Muscle of arm (tissue), 14 donors: ENCODE measurements at places on chromosomes 2 and 18. TPM values are rescaled to one million over a fixed set of nuclear protein-coding genes. Genes with fewer than 3 reads are reported as not detected.

The ARHGAP28 gene
- polyA plus RNA-seq = not detected

The LRP1B gene
- polyA plus RNA-seq = 2.2 TPM

The VWA3B gene
- 1.5 TPM for polyA plus RNA-seq

The GPD2 gene
- 12.3 TPM for polyA plus RNA-seq

The WDR7 gene
- polyA plus RNA-seq = 12.8 TPM

The DTNA gene
- 108 TPM for polyA plus RNA-seq

- no peak for DNase-seq
These were observed 117.7 kb upstream of the ACVR1C start for GRCh38 chr2:157746234-157746950.

- no peak for DNase-seq
These were observed 479.2 kb downstream of the RIT2 start for GRCh38 chr18:42636309-42636708.

GRCh38 chr18:43078478-43079092, 36.9 kb downstream of the RIT2 start:
- no peak for DNase-seq

DNA sequence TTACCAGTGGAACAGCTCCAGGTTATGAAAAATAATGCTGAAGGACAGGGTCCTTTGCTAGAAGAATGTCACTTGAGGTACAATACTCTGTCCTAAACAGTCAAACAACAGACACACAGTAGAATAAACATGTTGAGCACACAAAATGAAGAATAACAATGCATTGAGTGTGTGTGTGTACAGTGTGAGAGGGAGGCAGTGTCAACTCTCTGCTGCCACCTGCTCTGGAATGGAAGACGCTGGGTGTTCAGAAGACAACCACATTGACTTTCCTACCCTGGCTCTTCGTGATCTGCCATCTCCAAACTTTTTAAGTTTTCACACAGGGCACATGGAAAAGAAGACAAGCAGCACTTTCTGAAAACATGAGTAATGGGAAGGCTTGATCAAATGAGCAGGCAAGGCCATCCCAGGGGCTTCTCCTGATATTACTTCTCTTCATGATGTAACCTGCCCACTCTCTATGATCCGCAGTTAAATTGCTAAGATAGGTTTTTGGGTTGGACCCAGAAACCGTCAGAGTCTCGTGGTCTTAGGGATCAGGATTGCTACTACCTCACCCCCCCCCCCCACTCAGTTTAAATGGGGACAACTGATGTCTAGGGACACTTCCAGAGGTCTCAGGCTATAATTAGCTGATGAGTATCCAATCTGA, 533.2 kb upstream of the TNP1 start:
- DNase-seq = no peak

DNA sequence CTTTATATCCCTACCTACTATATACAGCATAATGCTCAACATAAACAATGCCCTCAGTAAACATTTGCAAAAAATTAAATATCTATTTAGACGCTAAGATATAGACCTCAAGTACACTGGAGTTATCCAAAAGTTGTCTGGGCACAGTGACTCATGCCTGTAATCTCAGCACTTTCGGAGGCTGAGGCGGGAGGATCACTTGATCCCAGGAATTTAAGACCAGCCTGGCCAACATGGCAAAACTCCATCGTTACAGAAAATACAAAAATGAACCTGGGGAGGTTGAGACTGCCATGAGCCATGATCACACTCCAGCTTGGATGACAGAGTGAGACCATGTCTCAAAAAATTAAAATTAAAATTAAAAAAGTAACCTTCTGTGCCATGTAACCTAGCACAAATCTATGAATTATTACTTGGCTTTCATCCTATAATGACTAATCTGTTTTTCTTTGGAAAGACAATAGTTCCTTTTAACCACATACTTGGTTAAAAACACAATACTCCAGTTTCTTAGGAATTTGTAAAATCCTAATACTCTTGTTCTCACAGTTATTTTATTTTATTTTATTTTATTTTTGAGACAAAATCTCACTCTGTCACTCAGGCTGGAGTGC, 6.7 kb upstream of the TNFAIP6 start:
- no peak for DNase-seq

DNA sequence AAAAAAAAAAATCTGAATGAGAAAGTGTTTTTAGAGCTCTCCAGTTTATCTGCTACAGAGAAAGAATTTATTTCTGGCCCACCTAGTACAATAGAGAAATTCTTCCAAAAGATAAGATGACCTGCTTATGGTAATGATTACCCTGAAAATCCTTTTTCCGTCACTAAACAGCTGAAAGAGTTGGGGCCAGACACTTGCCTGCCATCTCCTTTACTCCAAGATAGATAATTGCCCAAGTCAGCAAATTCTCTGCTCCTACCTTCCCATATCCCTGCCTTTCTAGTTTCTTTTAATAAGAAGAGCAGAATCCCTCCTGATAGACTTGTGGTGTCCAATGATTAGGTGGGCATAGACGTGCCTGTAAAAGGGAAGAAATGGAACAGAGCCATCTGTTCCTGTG, 28.1 kb downstream of the EIF4E2 start:
- no peak for DNase-seq

GRCh38 chr2:28528206-28528605, 32.3 kb downstream of the PLB1 start:
- DNase-seq = peak; percentile 7

GRCh38 chr2:202141329-202141947, 68.4 kb downstream of the KIAA2012 start:
- no peak for DNase-seq

DNA sequence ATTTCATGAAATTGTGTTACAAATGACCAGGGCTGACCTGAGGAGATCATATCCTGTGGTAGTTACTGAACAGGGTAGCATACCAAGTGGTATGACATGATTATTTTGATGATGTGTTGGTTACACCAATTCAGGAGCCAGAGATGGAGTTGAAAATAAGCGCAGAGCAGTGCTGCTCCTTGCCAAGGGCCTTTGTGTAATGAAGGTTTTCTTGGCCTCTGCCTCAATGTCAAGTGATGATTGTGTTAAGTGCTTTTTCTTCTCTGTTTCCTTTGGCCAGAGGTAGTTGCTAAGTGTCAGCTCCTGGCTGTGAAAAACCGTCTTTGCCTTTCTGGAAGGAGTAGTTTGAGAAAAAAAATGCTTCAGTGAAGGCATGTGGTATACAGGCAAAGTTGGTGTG, 131.2 kb downstream of the CERS6 start:
- DNase-seq = no peak

GRCh38 chr18:79944126-79944731, 7.2 kb downstream of the SLC66A2 start:
- DNase-seq = no peak

DNA sequence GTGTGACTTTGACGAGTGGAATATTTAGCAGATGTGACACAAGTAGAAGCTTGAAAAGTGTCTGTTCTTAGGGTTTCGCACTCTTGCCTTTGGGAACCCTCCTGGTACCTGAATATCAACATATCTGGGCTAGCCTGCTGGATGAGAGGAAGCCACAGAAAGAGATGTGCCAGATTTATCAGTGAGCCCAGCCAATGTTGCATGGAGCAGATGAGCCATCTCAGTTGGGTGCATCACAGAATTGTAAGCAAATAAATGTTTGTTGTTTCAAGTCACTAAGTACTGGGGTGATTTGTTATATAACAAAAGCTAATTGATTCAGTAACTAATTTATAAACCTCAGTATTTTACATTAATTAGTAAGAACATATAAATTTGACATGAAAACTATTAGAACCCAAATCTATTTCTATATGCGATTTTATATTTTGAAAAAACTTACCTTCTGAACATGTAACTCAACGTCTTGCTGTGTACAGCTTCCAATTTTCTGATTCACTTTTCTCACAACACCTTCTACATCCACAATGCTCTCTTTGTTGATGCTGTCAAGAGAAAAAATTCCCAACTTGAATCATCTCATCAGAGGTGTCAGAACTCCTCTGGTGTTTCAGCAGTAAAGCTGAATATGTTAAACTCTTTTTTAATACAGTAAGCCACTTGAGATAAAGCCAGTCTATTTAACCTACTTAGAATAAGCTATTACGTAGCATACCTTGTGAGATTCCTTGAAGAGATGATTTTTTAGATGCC, 42.3 kb downstream of the DARS1 start:
- DNase-seq = no peak

DNA sequence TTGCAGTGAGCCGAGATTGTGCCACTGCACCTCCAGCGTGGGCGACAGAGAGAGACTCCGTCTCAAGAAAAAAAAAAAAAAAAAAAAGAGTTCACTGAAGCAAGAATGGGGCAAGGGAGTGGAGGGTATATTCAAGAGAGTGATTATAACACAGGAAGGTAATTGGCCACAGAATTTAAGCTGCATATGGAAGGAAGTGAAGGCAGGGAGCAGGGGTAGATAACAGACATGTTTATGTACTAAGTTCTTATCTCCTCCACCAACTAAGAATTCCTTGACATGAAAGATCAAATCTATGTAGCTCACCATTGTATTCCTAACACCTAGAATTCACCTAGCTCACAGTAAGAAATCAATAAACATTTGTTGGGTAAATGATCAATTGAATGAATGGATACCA, 37.3 kb downstream of the GKN2 start:
- no peak for DNase-seq

- peak; percentile 1 for DNase-seq
These were observed 13.5 kb upstream of the DOK6 start for GRCh38 chr18:69387186-69387585.

DNA sequence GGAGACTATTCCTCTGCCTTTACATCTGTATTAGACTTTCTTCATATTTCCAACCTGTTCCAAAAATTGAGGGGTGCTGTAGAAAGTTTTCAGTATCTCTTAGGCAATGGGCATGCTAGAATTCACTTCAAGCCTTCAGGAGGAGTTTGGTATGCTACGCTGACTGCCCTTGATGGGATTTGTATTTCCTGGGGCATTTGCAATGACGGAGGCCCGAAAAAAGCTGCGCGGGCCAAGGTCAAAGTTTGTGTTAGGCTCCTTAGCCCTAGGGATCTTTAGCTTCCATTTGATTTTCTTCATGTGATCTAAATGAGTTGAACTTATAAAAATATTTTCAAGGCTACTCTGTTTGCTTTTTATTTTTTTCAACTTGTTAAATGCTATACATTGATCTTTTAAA, 5.1 kb downstream of the CPS1 start:
- no peak for DNase-seq
